Central memory CD4-positive, alpha-beta T cell (primary cell): ENCODE measurements at places on chromosomes 2 and 18.

DNA sequence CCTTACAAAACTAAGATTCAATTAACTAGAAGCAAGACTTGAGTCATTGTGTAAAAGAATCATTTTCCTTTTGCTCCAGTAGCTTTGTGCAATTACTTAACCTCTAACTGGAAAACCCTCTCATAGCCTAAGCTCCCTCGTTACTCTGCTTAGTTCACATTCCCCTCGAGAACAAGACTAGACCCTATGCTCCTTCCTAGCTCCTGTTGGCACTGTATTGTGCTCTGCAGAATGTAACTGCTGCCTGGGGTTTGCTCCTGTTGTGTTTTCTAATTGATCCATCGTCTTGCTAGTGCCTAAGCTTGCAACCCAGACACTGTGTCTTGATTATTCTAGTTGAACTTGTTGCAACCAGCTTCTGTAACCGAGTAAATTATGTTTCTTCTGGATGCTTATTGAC is 347.0 kb downstream of the ZNF804A start:
- DNase-seq, result no peak

DNA sequence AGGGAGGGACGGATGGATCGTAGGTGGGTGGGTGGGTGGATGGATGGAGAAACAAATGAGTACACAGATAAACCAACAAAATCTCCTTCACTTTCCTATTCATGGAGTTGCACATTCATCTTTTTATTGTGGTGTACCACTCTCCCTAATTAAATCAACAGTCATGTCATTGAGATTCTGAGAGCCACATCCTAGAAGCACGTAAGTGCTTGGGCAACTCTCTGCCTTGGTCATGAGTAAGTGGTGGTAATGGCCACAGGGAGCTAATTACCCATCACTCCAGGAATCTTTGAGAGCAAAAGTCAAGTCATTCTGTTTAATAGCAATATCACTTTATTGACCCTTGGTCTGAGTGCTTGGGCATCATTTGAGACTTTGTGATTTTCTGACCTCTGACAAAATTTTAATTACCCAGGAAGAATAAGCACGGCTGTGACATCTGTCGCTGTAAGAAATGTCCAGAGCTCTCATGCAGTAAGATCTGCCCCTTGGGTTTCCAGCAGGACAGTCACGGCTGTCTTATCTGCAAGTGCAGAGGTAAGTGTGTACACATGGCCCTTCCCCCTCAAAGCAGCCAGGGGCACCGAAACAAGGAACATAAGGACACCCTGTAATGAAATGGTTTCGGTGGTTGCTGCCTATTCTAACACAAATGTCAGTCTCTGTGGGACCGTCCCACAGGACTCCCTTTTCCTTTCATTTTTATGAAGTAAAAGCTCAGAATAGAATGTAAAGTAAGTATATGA is 85.9 kb downstream of the FEZ2 start:
- DNase-seq, result no peak

GRCh38 chr2:1830936-1831619 is 86.8 kb upstream of the PXDN start:
- DNase-seq, result no peak

DNA sequence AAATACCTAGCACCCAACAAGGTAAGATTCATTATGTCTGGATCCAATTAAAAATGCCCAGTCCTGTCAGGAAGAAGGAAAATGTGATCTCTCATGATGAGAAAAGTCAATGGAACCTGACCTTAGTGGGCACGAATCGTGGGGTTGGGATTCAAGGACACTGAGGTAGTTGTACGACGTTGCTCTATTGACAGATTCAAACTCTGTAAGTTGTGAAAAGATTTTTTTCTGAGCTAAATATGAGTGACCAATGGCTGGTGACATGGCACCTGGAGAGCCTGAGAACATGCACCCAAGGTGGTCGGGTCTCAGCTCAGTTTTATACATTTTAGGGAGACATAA is 148.2 kb downstream of the NDUFA10 start:
- no peak for DNase-seq

DNA sequence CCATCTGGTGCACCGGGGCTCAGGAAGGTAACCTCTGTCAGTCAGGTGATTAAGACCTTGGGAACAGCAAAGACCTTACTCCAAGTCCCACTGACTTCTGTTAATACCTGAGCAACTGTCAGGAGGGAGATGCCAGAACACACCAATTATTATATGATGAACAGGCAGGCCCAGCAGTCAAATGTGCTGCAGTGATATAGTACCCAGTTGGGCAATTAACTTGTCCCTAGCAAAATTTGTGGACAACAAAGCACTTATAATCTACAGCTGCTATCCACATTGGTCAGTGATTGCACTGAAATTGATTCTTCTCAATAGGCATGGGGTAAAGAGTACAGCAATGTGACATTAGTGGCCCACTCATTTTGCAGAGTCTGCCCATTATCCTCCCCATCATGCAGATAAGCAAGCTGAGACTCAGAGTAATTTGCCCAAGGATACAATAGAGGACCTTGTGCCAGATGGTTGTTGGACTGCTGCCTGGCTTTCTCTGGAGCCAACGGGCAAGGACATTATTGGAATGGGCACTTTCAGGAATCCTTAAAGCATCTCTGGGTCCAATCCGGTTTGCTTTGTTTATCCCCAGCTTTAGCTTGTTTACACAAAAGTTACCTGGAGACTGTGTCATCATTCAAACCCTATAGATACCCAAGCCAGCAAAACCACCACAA is 147.6 kb downstream of the CCBE1 start:
- no peak for DNase-seq

DNA sequence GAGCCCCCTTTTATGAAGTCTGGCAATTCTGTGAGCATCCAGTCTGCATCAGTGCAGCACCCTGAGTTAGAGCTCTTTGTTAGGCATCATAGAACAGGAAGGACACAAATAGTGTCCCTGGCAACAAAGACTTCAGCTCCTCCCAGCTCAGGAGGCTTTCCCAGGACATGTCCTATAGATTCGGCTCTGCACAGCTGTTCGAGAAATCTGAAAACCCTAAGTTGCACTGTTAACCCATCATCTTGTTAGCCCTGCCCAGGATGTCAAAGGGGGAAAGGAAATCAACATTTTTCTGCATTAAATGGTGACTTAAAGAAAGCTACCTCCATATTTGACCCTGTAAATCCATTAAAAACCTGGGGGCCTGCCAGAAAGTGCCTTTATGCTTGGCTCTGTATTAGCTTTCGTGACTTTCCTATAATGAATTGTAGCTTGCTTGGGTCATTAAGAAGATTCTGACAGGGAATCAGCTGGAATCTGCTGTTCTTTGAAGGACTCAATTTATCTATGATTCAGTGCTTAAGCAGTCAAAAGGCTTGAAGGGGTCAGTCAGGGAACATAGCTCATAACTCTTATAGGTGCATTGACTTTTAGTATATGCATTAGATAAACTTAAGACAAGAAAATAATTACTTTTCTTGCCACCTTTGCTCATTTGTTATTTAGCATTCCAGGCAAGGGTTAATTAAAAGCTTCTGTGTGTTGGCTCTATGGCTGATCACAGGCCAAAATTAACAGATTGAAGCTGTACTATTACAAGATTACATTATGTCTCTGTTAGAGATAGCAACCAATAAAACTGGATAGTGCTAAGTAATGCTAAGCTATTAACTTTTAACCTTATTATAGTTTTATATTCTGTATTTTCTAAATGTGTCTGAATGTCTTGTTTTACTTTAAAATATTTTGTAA is 20.6 kb downstream of the ERMN start:
- DNase-seq, result no peak

DNA sequence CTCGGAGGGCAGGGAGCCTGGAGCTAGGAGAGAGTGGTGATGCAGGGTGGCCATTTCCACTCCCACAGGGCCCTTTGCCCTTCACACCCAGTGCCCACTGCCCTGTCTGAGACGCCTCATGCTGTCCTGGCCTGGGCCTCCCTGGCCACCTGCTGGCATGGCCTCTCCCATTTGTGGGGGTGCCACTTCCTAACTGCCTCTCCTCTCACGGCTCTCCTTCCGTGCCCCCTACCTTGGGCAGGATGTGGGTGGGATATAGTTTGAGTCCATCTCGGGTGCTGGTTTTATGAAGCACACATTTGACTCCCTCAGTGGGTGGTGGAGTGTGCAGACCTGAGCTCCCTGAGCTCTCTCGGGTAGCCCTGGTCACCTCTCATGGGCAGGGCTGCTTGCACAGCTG is 46.0 kb downstream of the DGKD start:
- no peak for DNase-seq

DNA sequence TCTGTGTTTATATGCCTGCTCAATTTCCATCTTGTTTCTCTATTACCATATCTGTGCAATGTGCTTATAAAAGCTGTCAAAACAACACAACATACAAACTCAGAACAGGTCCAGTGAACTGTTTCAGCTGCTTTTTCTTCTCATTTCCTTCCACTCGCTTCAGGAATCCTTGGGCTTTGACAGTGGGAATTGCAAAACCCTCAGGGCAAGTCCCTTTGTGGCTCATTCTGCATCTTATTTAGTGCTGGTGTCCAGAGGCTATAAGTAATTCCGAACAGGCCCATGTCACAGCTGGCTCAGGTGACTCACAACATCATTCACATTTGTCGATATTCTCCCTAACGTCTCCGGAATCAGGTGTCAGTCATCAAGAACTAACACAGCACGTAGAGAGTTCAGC is 309.9 kb upstream of the ZNF521 start:
- DNase-seq, result no peak

DNA sequence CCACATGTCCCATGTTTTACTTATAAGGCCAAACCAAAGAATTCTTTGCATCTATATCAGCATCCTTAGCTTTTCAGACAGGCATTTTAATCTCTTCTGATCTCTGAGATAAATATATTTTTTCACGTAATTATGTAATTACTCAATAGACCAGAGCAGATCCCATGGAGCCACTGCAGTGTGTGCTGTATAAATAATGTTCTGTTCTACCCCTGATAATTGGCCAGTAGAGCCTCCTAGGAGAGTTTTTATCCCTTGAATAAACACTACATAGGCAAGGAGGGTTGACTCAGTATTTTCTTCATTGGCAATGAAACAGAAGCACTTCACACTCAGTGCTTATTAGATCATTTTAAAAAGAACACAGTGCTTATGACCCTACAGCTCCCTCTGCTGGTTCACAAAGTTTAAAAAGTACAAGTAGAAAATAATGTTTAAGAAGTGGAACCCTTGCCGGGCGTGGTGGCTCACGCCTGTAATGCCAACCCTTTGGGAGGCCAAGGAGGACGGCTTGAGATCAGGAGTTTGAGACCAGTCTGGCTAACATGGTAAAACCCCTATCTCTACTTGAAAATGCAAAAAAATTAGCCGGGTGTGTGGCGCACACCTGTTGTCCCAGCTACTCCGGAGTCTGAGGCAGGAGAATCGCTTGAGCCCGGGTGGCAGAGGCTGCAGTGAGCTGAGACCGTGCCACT is 91.9 kb downstream of the PPP1R1C start:
- DNase-seq, result no peak

- DNase-seq, result no peak
Observed at GRCh38 chr18:31612124-31612523, 20.4 kb downstream of the TTR start.

DNA sequence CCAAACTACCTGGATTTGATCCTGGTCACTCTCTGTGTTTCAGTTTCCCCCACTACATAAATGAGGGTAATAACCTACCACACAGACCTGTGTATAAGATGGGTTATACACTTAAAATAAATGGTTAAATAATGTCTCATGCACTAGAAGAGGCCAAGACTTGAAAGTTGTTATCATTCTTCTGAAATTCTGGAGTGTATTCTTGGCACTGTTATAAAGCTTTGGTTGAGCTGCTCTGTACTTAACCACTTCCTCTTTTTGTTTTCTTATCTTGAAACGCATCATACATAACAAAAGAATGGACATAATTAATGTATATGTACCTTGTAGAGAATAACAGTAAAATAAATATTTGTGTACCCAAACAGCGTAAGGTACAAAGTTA is 281.0 kb downstream of the AFF3 start:
- no peak for DNase-seq

DNA sequence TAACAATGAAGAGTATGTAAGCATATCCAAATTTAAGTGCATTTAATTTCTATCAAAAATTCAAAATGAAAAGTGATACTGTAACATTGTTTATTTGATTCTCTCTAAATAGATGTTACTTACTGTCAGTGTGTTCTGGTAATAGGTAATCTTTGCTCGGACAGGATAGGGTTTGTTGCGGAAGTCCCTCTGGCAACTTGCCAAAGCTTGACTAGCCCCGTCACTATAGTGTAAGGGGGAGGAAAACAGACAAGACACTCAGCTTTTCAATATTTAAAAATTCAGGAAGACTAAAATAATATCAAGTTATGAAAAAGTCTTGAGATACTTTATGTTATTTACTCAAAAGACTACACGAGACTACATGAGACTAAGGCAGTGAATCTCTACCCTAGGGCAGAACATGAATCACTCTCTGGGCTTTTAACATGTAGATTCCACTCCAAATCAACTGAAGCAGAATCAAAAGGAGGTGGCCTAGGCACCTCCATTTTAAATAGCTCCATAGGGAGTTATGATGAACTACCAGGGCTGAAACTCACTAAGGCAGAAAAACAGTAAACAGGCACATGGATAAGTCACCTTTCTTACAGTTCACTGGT is 5.9 kb downstream of the LMAN1 start:
- no peak for DNase-seq

DNA sequence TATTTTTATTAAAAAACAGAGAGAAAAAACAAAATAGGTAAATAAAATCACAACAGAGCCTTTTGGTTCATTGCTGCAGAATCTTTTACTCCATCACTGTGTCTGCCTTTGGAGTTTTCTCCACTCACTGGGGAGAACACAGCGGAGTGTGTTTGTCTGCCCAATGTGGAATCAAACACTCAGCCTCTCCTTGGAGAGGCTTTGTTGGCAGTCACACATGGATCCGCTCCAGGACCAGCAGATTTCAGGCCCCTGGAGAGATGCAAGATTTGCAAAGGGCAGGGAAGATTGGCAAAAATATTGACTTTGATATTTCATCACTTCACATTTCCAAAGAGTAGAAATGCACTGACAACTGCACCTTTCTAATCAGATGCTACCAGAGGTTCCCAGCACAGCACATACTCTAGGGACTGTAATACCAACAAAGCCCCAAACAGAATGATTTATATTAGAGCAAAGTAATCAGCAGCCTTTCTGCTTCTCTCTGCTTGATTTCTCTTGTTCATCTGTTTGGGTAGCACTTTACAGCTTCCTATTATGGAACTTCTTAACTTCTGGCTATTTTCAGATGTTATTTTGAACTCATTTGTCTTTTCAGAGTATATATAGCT is 1898.8 kb upstream of the PIK3C3 start:
- DNase-seq, result no peak

DNA sequence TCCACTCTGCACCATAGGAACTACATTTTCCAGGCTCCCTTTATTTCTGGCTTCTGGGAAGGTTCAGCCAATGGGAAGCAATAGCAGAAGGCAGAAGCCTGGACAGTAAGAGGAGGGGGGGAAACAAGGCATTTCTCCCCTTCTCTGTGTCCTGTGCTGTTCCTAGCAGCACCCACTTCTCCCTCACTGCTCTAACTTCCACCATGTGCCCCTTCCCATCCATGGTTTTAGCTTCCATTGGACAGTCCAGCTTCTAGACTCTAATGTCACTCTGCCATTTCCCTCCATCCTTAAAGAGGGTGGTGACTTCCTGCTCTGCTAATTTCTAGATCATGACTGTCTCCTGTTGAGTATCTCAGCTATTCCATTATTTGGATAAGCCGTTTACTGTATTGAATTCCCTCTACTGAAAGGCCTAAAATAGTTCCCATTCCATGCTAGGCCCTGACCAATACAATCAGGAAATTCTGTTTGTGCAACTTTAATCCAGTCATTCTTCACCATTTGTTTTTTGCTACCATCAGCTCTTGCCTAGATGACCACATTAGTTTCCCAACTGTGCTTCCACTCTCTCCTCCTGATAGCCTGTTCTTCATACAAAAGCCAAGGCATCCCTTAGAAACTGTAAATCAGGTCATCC is 20.8 kb upstream of the LYPD1 start:
- no peak for DNase-seq
